ENCODE measurements at places on chromosomes 1 and 21. TPM values are rescaled to one million over a fixed set of nuclear protein-coding genes. Genes with fewer than 3 reads are reported as not detected.

- no peak for DNase-seq
These were observed 40.8 kb upstream of the NEXN start for GRCh38 chr1:77847621-77848080.

- DNase-seq: no peak
These were observed 66.2 kb downstream of the CD46 start for GRCh38 chr1:207817778-207818751.

Gene MYOC
- total RNA-seq: 0.75 TPM

Gene SPATA45
- not detected for total RNA-seq

- DNase-seq: no peak
These were observed 99.2 kb downstream of the LHX8 start for GRCh38 chr1:75233302-75233929.

Gene LCA5L
- 1.6 TPM for total RNA-seq

Gene KIF14
- 0.81 TPM for total RNA-seq

DNA sequence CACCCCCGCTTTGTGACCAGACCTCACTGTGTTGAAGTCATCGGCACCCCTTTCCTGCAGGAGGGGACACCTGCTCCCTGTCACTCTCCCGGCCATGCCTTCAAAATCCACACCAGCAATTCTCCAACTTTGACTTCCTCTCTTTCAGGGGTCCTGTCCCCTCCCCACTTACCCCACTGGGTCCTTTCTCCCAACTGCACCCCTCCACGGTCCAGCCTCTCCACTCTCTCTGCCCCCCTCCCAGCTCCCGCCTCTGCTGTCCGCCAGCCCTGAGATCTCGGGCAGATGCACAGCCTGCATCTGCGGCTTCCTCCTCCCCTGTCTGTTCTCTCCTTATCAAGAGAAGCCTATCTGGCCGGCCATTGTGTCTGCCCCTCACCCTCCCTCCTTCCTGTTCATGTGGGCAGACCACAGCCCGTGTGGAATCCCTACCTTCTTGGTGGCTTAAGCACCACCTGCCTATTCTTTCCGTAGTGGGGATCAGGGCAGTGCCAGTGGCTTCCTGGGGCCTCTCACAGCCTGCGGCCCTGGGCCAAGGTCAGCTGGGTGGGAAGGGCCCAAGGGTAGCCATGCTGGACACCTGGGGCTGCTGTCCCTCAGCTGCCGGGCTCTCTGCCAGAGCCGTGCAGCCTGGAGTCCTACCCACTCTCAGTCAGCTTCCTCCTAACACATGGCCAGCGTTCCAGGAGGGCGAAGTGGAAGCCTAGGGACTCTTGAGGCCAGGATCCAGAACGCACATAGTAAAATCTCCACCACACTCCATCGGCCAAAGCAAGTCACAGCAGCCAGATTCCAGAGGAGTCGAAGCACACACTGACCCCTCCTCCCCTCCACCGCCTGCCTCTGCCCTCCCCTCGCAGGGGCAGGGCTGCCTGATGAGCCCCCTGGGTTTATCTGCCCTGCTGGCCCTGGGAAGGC is 5.1 kb upstream of the HES4 start:
- no peak for DNase-seq

Gene WNT4
- total RNA-seq: 1.2 TPM

DNA sequence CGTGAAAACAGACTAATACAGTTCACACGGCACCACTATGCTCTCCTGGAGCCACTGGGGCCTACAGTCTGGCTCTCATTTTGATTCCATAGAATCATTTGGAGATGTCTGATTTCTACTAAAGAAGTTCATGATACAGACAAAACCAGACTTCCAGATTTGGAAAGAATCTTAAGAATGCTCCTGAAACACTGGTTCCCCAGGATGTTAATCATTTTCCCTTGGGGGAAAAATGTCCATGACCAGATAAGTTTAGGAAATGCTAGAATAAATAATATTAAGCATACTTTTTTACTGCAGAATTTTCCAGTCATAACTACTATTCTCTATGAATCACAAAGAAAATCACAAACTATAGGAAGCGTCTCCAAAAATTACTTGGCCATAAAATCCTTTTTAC is 63.0 kb upstream of the RGS7 start:
- DNase-seq: no peak

Gene ERICH3
- total RNA-seq: 0.51 TPM

- no peak for DNase-seq
These were observed 58.5 kb downstream of the BEND5 start for GRCh38 chr1:48718116-48718630.

Gene NCMAP
- 0.60 TPM for total RNA-seq
